ENCODE measurements at places on chromosomes 1 and 21.

DNA sequence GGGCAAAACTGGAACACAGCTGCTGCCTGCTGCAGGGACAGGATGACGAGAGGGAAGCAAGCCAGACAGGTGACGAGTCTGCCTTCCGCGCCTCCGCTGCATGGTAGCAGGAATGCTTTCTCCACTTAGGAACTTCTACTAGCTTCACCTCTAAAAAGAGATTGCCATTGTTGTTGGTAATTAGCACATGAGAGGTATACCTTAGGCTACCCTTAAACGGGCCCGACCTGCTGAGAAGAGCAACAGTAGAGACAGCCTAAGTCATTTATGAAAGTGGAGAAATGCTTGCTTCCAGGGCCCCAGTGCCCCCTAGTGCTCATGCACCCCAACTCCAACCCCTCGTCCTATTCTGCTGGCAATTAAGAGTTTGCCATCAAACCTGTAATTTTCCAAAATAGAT is 96.9 kb upstream of the AKT3 start:
- no peak for DNase-seq

DNA sequence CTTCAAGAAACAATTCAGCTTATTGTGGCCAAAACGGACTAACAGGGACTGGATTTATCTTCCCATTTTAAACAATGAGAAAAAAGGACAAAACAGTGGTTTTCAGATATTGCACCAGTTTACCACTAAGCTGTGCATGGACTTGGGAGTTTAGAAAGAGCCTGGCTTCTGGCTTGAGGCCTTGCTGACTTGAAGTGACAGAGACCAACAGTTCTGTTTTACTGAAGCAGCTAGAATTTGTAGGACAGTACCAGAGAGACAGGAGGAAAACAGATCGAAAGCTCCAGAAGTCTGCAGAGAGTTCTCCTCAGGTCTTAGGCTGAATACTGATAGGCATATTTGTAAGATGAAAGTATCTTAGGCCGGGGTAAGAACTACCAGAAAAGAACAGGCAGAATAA is 20.5 kb downstream of the FCRL4 start:
- DNase-seq, result no peak

GRCh38 chr1:67792741-67793458 is 40.4 kb downstream of the GNG12 start:
- no peak for DNase-seq

GRCh38 chr1:19852036-19852435 is 30.2 kb upstream of the OTUD3 start:
- no peak for DNase-seq

GRCh38 chr1:153945131-153945794 is 1.3 kb downstream of the DENND4B start:
- no peak for DNase-seq

DNA sequence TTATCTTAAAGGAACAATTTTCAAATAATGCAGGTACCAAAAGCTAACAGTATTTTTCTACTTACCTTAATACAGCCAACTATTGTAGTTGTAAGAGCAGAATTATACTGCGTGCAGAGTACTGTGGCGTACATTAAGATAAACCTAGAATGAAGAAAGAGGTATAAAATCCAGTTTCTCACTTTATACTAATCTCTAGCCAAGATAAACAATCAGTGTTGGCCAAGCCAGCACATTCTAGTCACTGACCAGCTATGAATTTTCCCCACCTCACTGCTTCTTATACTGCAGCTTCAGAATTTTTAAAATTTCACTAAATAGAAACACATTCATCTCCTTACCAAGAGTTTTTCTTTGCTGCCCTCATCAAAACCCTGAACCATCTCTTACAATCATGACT is 33.6 kb downstream of the SLC35D1 start:
- DNase-seq, result no peak

GRCh38 chr1:233138788-233139585 is 156.5 kb downstream of the PCNX2 start:
- DNase-seq, result no peak
